ENCODE measurements at places on chromosomes 6 and 20. TPM values are rescaled to one million over a fixed set of nuclear protein-coding genes. Genes with fewer than 3 reads are reported as not detected.
A peak's percentile ranks its signal among the peaks of the same experiment; 100 is the strongest.

The DDX43 gene
- 0.70 TPM for polyA plus RNA-seq

The CLDN20 gene
- polyA plus RNA-seq, result 0.77 TPM

- DNase-seq, result no peak
Measured at GRCh38 chr6:39338397-39338796, 15.9 kb upstream of the KCNK16 start.

The SLC52A3 gene
- polyA plus RNA-seq, result 0.47 TPM

DNA sequence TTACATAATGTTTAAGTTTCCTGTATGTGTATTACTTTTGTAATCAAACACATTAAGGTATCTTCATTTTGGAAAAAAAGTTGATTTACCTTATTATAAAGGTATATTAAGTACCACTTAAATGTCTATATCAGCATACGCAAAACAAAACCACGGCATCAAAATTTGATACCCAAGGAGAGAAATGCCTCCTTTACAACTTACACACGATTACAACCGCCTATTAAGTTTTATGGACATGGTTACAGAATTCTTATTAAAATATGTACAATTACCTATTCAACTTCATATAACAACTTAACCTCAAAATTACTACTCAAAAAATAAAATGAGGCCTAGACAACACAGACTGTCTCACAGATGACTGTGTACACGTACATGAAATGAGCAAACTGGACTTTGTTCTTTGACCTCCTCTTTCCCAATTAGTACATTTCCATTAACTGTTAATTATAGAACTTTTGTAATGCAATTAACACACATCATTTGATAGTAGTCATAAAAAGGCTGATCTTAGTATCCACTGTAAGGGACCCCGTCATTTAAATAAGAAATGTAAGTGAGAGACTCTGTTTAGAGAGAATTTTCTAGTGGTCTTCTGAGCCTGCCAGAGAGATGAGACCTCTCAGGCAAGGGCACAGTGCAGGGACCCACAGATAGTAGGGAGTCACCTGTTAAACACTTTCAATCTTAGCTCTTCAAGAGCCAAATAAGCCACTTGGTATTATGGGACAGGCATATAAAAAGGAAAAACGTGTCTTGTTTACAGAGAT, 2.5 kb downstream of the DIDO1 start:
- no peak for DNase-seq

The SLPI gene
- not detected for polyA plus RNA-seq

- DNase-seq, result no peak
Measured at GRCh38 chr6:110063594-110064263, 85.6 kb downstream of the GPR6 start.

GRCh38 chr6:3882866-3883265, 33.7 kb downstream of the FAM50B start:
- DNase-seq, result peak; percentile 88

GRCh38 chr6:129416337-129416990, 293.5 kb downstream of the ARHGAP18 start:
- DNase-seq, result no peak

- DNase-seq, result no peak
Measured at GRCh38 chr20:46112430-46113112, 5.5 kb upstream of the CD40 start.

GRCh38 chr6:44180406-44180805, 21.8 kb downstream of the CAPN11 start:
- DNase-seq, result no peak

The ENPP5 gene
- 5.1 TPM for polyA plus RNA-seq

GRCh38 chr6:98992535-98992934, 44.8 kb upstream of the FBXL4 start:
- DNase-seq, result no peak

GRCh38 chr20:63951398-63952209, 4.6 kb downstream of the UCKL1 start:
- DNase-seq, result no peak

- peak; percentile 38 for DNase-seq
Measured at GRCh38 chr6:145878591-145879295, 64.1 kb upstream of the FBXO30 start.

The PRDM13 gene
- not detected for polyA plus RNA-seq

DNA sequence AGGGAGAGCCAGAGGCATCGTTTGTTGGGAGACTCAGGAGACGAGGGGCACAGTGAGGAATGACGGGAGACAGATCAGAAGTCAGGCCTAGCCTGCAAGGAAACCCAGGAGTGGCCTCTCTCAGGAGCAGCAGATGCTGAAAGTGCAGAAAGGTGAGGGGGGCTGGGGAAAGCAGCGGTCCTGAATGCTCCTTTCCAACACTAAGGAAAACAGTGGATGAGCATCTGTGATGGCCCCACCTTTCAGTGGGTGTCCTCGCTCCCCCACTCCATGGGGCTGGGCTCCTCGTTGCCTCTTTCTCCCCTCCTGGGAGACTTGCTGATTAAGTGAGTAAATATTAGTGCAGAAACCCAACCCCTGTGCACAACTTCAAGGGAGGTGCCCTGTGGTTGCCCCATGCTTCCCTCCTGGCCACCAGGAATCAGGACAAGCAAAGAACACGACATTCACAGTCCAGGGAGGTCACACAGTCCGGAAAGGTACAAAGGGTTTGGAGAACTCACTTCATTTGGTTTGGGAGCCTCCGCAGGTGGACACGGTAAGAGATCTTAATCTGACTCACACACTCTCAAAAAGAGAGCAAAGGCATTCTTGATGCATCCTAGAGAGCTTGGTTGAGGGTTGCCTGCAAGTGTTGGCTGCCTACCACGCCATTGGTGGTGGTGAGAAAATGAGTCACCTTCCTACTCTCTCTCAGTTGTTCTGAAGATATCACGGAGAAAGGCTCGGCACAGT, 9.7 kb upstream of the BPIFB1 start:
- DNase-seq, result no peak

- DNase-seq, result no peak
Measured at GRCh38 chr6:138989098-138989983, 1.3 kb upstream of the REPS1 start.

The GSTA2 gene
- not detected for polyA plus RNA-seq

- no peak for DNase-seq
Measured at GRCh38 chr20:44785768-44786167, 24.6 kb downstream of the RIMS4 start.

DNA sequence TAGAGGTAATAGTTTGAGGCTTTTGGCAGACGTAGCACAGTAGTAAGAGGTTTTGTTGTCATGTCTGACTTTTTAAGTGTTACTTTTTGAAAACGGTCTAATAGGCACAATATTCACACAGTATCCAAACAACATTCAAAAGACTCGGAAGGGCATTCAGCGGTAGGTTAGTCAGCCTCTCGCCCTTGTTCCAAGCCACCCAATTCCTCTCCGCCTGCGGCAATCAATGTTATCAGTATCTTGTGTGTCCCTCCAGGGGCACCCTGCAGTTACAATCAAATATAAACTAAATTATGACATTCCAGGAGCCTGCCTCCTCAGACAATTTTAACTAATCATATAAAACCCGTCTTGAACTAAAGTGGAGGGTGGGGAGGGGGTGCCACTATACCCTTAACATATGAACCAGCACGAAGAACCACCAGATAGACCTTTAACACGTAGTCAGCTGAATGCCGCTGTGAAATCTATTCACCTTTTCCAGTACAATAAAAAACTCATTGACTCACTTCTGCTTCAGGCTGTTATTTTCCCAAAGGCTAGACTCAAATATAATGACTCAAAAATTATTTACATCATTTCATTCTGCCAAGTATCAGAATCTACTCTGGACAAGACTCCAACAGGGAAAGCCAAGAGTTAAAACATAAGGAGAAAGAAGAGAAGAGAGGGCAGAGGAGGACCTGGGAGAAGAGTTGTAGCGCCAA, 1.6 kb downstream of the TENT5A start:
- DNase-seq, result no peak

GRCh38 chr6:32763421-32763820, at the start of gene HLA-DQB2:
Gene HLA-DQB2 (minus strand): TSS chr6:32763532. CDS start chr6:32763470, 62 bp downstream.
- no peak for DNase-seq

GRCh38 chr6:14467591-14467990, 350.0 kb downstream of the CD83 start:
- DNase-seq, result no peak

- DNase-seq, result peak; percentile 20
Measured at GRCh38 chr20:14657266-14658005, 320.0 kb upstream of the FLRT3 start.

The RAB23 gene
- polyA plus RNA-seq, result 15.6 TPM

The TSBP1 gene
- not detected for polyA plus RNA-seq

The C2 gene
- polyA plus RNA-seq, result 4.6 TPM

GRCh38 chr6:147067184-147067583, 137.0 kb upstream of the STXBP5 start:
- no peak for DNase-seq

GRCh38 chr6:157496534-157497095, 115.6 kb downstream of the ZDHHC14 start:
- no peak for DNase-seq

DNA sequence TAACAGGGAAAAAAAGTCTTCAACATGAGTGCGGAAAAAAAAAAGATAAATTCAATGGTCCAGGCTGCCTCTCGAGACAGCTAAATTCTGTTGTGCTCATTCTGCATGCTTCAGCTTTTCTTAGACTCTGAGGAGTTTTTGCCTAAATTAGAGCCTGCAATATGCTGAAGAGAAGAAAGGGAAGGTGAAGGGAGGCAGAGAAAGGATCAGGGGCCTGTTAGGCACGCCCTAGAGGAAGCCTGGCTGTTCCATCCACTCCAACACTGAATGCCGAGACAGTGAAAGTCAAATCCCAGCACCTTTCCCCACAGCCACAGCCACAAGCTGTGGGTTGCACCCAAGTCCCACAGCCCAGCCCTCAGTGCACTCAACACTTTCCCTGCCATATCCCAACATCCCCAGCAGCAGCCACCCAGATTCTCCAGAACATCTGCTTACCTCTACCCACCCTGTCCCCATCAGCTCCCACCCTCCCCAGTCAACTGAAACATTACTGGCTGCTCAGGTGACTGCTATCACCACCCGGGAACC, 37.3 kb downstream of the PREX1 start:
- DNase-seq, result no peak

DNA sequence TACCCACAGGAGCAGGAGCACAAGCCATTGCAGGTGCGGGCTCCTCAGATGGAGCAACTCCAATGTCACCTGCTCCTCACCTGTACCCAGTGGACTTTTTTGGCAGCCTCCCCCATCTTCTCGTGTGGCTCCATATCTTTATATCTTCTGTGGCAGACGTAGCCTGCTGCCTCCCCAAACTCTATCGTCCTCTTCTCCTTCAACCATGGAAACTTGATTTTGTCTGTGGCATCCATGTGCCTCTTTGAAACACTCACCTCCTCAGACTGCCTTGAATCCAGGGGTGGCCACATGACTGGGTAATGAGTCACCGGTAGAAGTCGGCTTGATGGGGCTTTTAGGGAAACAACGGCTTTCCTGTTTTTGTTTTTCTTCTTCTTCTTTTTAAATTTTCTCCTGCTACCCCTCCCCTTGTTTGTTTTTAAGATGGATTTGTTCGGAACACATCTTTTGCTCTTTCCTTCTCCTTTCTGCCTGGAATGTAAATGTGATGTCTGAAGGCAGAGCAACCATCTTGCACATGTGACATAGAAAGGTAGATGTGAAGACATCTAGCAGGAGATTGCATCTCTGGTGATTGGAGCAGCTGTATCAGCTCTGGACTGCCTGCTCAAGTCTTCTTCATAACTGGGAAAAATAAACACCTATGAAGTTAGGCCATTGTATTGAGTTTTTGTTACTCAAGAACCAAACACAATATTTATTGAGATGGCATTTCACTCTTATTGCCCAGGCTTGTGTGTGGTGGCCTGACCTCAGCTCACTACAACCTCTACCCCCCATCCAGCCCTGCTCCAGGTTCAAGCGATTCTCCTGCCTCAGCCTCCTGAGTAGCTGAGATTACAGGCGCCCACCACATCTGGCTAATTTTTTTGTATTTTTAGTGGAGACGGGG, 69.9 kb upstream of the DDR1 start:
- DNase-seq, result no peak

- no peak for DNase-seq
Measured at GRCh38 chr6:49668083-49668511, 31.5 kb upstream of the RHAG start.

GRCh38 chr6:169799474-169799926, 48.1 kb downstream of the ERMARD start:
- DNase-seq, result no peak

DNA sequence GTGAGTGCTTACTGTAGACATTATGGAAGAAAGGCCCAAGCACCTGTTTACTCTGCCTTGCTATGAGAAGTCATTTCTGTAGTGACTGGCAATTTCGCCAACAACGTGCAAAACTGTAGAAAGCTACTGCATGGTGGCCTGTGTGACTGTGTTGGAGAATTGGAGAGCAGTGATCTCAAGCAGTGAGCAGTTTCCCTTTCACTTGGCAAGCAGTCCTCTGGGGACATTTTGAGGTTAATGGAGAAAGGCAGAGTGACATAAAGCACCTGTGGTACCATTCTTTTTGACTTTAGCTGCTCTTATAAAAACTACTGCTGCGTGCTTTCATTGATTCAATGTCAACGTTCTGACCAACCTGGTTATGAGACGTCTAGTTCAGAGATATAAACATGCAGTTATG, 382.6 kb upstream of the JAG1 start:
- DNase-seq, result no peak
